Hematopoietic multipotent progenitor cell treated with erythropoietin and hydrocortisone succinate and interleukin-3 and kit ligand, for 15 days (in vitro differentiated cells): ENCODE measurements at places on chromosomes 13 and 19.
A peak's percentile ranks its signal among the peaks of the same experiment; 100 is the strongest.

GRCh38 chr13:77699059-77699680 is 1.7 kb downstream of the SLAIN1 start:
- no peak for DNase-seq

GRCh38 chr13:79799059-79799867 is 318.3 kb downstream of the NDFIP2 start:
- DNase-seq: no peak

DNA sequence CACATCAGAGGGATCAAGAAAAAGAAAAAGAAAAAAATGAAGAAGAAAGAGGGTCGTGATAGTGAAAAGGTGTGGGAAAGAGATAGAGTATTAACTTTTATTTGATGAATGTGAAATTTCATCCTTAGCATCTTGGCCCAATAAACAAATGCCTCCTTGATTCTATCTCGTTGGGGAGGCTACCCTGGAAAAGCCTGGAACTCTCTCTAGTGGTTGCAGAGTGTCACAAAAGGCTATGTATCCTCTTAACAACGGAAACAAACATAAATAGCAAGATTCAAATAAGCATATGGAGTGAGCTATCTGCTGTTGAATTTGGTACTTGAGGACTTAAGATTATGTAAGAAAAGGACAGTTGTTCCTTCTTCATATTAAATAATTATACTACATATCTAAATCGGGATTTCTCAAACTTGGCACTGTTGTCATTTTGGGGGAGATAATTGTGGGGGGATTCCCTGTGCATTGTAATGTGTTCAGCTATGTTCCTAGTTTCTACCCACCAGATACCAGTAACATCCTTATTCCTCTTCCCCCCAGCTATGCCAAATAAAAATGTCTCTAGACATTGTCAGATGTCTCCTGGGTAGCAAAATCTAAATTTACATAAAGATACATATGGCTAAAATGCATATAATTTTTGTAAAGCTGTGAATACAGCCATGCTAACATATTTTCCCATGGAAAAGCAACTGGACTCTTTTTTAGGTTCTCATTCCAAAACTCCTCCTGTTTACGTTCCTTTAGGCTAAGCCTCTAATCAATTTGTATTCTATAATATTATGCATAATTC is 557.2 kb downstream of the DCT start:
- no peak for DNase-seq

- DNase-seq: no peak
These were observed 1462.4 kb downstream of the UQCRFS1 start for GRCh38 chr19:27750391-27751043.

DNA sequence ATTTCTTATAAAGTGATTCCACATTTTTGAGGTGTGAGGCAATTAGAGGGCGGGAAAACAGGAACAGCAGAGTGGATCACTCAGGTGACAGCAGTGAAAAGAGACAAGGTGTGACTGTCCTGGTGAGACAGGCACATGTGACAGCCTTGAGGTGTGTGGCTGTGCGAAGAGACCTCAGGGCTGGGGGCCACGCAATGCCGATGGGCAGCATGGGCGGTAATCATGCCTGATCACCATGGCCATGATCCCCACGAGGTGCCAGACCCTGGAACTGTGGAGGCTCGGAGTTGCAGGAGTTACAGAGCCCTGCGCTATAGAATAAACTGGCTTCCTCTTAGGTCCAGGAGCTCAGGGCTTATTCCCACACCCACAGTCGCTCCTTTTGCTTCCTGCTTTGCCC is 2.0 kb downstream of the SPACA6 start:
- DNase-seq: no peak

GRCh38 chr13:41402691-41403511 is 54.4 kb upstream of the RGCC start:
- peak; percentile 23 for DNase-seq

GRCh38 chr19:3187662-3188511 is 2.2 kb downstream of the NCLN start:
- no peak for DNase-seq

DNA sequence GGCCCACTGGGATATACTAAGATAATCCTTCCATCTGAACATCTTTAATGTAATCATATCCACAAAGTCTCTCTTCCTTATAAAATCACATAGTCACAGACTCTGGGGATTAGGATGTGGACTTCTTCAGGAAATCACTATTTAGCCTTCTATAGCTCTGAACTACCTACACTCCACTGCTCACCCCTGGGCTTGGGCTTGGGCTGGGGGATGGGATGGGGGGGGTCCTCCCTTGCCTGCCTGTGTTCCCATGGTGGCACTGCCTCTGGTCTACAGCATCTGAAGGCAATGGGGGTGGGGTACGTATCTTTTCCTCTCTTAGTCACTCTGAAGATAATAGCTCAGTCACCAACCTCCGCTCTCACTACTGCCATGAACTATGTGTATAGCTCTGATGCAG is 67.8 kb upstream of the SERTM1 start:
- no peak for DNase-seq

DNA sequence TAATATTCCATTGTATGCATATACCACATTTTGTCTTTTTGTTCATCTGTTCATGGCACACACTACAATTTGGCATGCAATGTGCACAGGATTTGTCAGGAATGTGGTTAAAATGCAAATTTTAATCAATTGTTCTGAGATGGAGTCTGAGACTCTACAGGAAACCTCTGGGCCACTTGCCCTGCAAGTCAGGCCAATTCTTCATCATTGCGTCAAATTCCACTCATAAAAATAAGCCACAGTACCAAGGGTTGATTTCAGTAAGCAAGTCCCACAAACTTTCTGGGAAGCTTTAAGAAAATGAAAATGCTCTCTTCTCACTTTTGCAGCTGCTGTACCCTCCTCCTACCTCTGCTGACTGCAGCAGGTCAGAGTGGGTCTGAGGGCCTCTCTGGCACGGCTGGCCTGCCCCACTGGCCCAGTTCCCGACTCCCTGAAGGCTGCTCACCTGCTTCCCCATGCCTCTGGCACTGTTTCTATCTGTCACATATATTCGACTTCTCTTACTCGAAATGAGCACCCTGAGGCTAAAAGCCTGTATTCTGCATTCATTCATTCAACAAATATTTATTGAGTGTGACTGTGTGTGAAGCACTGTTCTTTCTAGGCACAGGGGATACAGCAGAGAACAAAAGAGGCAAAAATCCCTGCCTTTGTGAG is 83.8 kb upstream of the WASF3 start:
- DNase-seq: no peak

DNA sequence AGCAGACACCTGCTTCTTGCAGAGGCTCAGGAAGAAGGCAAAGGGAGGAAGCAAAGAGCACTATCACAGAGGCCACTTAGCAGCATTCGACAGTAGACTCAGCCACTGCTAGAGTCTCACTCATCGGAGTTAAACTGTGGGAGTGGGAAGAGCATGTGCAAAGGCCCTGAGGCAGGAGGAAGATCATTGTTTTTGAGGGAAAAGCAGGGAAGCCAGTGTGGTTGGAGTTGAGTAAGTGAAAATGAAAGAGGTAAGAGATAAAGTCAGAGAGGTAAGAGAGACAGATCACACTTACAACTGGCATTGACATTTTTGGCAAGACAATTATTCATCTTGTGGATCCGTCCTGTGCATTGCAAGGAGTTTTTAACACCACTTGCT is 41.1 kb upstream of the CEACAM20 start:
- no peak for DNase-seq

DNA sequence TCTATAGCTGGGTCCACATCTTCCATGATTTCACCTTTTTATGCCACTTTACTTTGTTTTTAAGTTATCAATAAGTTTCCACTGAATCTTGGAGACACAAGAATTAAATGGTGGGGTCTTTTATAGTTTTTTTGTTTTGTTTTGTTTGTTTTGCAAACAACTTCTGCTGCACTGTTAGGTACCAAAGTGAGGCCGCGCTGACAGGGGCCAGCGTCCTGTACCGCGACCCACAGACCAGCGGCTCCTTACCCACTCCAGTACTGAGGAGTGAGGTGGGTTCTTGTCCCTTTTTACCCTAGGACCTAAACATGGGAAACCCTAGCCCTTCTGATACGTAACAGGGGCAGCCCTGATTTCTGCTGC is 75.8 kb upstream of the MCF2L start:
- DNase-seq: no peak

GRCh38 chr19:40717325-40717879 is 490 bp downstream of the ITPKC start:
- DNase-seq: peak; percentile 15

DNA sequence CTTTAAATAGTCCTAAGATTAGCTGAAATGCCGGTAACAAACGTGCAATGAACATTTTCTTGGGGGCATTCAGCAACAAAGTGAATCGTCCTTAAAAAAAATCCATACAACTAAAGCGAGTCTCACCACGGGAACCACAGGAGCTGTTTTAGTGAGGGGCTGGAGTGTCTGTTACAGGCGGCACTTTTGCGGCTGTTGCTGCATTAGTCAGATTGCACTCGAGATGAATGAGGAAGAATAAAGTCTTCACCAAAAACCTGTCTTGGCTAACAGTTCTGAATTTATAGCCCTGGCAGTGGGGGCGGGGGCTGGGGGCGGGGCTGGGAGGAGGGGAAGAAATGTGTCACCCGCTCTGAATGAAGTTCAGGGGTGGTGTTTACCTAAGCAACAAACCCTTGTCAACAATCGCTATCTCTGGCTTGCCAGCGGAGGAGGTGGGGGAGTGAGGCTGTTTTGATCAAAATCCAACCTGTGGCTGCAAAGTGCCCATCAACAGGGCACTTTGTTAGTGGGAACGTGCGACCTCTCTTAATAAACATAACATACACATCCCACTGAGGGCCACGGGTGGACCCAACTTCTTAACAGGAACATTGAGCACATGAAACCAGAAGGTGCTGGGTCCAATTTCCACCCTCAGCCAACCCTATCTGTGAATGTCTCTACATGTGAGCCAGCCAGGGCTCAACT is 44.5 kb downstream of the RFX2 start:
- no peak for DNase-seq

- DNase-seq: no peak
These were observed 25.4 kb downstream of the ALG5 start for GRCh38 chr13:36973621-36974295.
